ENCODE measurements at places on chromosomes 4 and X.
A peak's percentile ranks its signal among the peaks of the same experiment; 100 is the strongest.

DNA sequence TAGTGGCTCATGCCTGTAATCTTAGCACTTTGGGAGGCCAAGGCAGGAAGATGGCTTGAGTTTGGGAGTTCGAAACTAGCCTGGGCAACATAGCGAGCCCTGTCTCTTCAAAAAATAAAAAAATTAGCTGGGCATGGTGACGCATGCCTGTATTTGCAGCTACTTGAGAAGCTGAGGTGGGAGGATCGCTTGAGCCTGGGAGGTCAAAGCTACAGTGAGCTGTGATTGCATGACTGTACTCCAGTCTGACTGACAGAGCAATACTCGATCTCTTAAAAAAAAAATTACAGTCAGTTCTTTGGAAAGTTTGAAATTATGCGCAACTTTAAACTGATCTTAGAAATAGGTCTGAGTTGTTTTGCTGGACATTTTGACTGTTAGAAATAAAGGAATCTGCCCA lies 55.8 kb downstream of the DOCK11 start:
- DNase-seq = no peak

DNA sequence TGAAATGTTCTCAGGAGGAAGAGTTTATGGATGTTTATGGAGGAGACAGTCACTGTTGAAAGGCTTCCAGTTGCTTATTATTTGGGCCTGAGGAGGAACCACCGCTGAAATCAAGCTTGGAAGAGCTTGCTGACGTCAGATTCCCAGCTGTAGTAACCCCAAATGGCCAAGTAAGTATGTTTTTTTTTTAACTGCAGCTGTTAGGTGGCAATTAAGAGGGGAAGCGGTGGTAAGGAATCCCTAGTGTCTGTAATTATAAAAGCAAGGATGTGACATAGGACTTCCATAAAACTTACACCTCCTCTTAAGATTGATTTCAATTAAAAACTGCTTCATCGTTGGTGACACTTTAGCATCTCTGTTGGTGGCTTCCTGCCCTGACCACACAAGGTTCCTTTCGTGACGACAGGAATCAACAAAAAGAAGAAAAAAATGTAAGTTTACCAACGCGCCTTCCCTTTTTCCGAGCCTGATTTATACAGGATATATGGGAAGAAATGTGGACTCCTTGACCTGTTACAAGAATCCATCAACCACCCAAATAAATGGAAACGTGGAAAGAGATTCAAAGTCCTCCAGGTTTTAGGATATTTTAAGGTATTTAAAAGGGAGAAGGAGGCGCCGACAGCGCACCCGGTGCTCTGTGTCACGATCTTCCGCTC lies 884 bp downstream of the RELL1 start:
- no peak for DNase-seq

- DNase-seq = no peak
These were observed 65.9 kb downstream of the ZNF711 start for GRCh38 chrX:85309717-85310116.

DNA sequence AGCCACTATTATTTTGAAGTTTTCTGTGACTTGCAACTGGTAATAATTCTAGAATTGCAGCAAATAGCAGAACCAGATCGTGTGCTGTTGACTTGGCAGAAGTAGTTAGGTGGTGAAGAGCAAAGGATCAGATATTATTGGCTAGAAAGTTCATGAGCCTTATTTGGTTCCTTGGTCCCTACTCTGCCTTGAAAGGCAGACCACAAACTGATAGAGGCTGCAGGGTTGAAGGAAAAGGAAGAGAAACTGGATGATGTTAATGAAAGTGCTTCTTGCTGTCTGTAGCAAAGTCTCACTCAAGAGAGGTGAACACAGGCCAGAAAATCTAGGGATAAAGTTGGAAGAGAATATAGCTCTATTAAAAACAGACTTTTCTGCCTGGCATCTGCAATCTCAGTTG lies 41.2 kb upstream of the RNF150 start:
- no peak for DNase-seq

DNA sequence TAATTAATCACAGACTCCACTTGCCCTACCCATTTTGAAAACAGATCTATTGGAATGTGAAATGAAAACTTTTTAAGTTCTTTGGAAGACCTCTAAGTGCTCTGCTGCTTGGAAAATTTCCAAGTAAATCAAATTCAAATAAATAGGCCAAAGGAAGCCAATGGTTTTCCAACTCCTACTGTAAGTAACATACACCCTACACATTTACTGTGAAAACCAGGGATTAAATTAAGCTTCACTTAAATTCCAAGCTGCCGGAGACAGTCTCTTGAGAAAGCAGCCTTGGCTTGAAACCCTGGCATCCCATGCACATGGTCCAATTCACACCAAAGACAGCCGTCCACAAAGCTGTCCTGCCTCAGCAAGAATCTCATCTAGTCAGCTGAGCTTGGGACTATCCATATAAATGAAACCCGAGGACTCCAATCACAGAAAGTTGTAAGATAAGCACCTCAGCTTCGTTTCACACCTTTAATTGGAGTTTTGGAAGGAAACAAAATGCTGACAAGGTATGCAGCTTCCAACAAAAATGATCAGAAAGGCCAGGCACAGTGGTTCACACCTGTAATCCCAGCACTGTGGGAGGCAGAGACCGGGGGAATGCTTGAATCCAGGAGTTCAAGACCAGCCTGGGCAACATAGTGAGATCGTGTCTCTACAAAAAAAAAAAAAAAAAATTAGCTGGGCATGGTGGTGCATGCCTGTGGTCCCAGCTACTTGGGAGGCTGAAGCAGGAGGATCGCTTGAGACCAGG lies 88.6 kb downstream of the APBB2 start:
- no peak for DNase-seq

- DNase-seq = peak; percentile 61
These were observed 28.8 kb upstream of the CFAP47 start for GRCh38 chrX:35890699-35891098.

DNA sequence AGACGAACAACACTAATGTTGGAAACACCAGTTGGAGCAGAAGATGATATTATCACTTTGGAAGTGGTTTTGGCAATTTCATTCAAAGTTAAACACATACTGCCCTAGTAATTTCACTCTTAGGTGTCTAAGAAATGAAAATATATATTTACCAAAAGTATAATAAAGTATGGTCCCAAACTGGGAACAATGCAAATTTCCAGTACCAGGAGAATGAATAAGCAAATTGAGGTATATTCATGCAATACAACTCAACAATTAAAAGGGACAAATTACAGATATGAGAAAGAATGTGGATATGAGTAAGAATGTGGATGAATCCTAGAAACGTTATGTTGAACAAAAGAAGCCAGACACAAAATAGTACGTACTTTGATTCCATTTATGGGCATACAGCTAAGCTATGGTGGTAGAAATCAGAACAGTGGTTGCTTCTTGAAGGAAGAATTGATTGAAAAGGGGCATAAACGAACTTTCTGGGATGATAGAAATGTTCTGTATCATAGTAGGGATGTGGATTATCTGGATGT lies 10.0 kb downstream of the ELMOD2 start:
- no peak for DNase-seq

DNA sequence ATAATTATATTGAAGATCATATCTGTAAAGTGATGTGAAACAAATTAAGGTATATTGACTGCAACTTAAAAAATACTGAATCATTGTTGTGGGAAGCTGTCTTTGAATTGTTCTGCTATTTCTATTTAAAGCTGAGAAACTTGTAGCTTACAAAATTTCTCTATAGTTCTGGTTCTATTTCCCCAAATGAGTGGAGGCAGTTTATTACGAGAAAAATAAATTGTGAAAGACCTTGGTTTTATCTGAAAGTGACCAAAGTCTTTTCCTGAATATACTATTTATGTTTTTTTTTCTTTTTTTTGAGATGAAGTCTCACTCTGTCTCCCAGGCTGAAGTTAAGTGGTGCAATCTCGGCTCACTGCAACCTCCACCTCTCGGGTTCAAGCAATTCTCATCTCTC lies 165.4 kb downstream of the SH3BGRL start:
- no peak for DNase-seq

DNA sequence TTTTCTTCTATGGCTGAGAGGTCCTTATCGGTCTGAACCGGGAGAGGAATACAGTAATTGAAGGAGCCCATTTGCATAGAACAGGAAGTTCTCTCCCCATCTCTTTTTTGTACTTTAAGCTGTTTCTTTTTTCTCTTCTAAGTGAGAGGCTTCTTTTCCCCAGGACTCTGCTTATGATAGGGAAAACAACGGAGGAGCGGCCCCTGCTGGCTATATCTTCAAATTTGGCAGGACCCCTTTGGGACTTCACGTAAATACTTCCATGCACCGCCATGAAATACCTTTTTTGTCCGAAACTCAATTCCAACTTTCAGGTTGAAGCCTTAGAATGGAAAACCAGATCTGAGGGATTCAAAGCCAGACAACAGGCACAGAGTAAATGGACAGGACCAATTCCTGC lies 1153.0 kb upstream of the INTU start:
- no peak for DNase-seq

DNA sequence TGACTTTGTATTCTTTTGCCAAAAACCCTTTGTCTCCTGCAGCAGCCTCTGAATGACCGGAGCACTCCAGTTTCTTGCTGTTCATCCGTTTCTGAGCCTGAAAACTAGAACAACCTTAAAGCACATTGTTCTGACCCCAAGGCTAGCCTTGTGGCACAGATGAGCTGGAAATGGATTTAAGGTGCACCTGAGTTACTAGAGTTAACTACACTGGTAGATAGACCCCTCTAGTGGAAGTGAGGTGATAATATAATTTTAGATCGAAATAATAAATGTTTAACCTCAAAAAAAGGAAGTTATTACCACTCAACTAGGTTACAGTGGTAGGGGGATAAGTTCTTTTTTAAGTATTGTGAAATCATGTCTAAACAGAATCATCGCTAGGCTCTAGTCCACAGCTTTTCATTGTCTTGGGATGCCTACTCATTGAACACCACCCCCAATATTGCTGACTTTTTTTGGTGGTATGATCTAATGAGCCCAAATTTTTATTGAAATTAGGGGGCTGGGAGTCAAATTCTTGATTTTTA lies 2.7 kb downstream of the PLS3 start:
- no peak for DNase-seq

DNA sequence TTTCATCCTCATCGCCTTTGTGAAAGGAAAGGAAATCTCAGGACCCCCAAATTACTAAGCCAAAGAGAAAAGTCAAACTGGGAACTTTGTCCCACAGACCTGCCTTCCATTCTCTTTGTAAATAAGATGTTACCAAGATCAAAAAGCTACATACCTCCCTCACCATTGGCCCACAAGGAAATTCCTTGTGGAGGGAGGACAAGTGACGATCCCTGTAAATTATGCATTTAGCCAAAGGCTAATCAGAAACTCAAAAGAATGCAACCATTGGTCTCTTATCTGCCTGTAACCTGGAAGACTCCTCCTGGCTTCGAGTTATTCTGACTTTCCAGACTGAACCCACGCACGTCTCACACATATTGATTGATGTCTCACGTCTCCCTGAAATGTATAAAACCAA lies 70.3 kb downstream of the SHOX start:
- no peak for DNase-seq

- DNase-seq = no peak
These were observed 102.7 kb downstream of the VCX3A start for GRCh38 chrX:6432226-6432625.

DNA sequence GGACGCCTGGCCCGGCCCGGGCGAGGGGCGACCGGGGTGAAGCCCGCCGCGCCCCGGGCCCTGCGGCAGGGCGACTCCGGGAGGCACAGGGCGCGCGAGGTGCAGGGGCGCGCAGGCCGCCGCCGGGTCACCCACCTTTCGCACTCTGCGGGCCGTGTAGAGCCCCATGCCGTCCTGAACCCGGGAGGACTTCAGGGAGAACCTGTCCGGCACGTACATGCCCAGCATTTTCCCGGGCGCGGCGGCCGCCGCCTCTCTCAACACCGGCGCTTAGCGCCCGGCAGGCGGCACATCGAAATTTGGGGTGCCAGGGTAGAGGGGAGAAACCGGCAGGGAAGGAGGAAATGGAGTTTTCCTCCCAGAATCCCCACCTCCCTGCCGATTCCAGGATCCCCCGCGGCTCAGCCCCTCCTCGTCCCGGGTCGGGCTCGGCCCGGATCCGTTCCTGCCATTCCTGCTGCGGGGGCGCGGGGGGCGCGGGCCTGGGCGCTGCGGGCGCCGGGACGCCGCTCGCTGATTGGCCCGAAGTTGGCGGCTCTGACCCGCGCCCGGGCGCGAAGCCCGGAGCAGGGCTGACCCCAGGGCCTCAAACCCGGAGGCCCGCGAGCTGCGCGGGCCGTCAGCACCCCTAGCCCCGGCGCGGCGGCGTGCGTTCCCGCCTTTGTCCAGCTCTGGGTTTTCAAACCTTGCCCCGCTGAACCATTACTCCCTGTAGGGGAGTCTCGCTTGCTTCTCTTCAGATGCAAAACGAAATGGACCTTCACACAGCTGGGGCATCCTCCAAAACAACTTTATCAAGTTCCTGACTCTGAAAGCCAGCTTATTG lies at the start of gene PRDM5:
Gene PRDM5, minus strand, starts transcription at position 346 of the 826 bp plus-strand sequence. Its CDS starts 118 bp downstream, at position 228.
- peak; percentile 69 for DNase-seq

DNA sequence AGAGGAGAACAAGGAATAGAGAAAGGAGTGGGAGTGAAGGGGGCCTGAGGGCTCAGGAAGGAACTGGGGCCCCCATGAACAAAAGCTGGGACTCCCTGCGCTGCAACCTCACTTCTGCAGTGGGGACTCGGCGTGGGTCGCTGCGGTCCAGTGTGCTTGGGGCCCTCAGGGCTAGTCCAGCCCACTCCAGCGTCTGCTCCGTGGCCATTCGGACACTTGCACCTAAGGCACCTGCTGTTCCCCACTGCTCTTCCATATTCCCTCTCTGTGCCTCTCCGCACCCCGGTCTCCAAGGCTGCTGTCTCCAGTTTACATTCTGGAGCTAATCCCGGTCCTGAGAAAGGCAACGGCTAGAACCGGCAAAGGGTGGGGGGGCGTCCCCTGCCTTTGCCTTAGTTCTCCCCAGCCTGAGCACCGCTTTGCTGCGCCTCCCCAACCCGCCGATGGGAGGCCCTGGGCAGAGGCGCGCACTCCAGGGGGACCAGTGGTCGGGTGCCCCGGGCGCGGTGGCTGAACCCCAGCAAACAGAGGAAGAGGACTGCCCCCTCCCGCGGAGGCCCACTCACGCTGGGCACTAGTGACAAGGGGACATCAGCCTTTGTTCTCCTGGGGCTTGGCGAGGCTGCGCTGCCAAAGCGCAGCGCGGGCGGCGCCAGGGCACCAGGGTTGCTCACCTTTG lies 327.7 kb upstream of the F9 start:
- DNase-seq = no peak

DNA sequence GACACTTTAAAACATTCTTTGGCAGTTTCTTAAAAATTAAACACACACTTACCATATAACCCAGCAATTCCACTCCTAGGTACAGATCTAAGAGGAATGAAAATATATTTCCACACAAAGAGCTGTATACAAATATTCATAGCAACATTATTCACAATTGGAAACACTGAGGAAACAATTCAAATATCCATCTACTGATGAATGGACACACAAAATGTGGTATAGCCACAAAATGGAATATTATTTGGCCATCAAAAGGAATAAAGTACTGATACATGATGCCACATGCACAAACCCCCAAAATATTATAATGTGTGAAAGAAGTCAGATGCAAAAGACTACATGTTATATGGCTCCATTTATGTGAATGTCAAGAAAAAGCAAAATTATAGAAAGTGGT lies 70.9 kb downstream of the HS6ST2 start:
- no peak for DNase-seq

Data from aorta (tissue), 5 donors.